ENCODE measurements at places on chromosomes 4 and X. TPM values are rescaled to one million over a fixed set of nuclear protein-coding genes. Genes with fewer than 3 reads are reported as not detected.

Gene SMIM10L2A
- total RNA-seq: 0.11 TPM

Gene SLC6A14
- total RNA-seq: not detected

Gene F9
- not detected for total RNA-seq

Gene GRIA3
- total RNA-seq: not detected
